ENCODE measurements at places on chromosomes 7 and 10.

- peak; percentile 23 for DNase-seq
Measured at GRCh38 chr7:129655811-129656210, 44.3 kb downstream of the NRF1 start.

GRCh38 chr10:33930079-33930478 lies 595.6 kb upstream of the NRP1 start:
- no peak for DNase-seq

DNA sequence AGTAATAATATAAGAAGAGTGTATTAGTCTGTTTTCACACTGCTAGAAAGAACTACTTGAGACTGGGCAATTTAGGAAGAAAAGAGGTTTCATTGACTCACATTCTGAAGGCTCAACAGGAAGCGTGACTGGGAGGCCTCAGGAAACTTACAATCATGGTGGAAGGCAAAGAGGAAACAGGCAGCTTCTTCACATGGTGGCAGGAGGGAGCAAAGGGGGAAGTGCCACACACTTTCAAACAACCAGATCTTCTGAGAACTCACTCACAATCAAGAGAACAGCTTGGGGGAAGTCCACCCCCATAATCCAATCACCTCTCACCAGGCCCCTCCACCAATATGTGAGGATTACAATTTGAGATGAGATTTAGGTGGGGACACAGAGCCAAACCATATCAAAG lies 212.5 kb upstream of the HDAC9 start:
- no peak for DNase-seq

GRCh38 chr10:13930120-13930519 lies 343.4 kb downstream of the PRPF18 start:
- peak; percentile 23 for DNase-seq

GRCh38 chr7:64879800-64880199 lies 23.3 kb upstream of the ZNF273 start:
- DNase-seq: no peak

GRCh38 chr10:90032519-90032918 lies 331.1 kb downstream of the KIF20B start:
- peak; percentile 18 for DNase-seq

- DNase-seq: peak; percentile 9
Measured at GRCh38 chr10:62503872-62504271, 129.7 kb downstream of the ZNF365 start.

Measured in astrocyte of the hippocampus (primary cell).